Kidney epithelial cell (primary cell): ENCODE measurements at places on chromosomes 12 and 14.

GRCh38 chr12:25995906-25996305, 37.4 kb downstream of the RASSF8 start:
- DNase-seq = no peak

GRCh38 chr14:61765225-61765943, 3.2 kb downstream of the SNAPC1 start:
- DNase-seq = no peak

DNA sequence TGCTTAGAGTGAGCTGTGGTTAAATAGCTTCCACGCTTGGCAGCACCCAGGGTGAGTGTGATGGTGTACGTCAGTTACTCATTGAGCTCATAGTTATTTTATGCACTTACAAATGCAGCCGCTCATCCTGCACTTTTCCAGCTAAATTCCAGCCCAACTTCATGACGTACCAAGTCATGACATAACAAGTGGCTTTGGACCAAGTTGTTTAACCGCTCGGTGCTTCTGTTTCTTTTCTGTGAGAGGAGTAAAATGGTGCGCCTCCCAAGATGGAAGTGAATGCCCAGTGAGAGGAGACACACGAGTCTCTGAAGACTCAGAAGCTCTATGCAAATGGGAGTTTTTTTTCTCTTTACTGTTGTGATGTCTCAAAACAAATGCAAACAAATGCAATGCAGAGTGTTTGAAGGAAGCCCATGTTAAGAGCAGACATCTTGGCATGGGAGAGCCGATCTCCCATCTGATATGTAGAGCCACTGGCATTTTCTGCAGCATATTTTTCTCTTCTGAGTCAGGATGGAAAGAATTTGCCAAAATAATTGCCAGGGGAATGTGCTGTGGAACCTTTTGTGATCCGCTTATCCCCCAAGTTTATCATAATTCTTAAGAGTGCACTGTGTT, 72.2 kb downstream of the FBXW8 start:
- peak; percentile 74 for DNase-seq

- no peak for DNase-seq
Observed at GRCh38 chr12:82461836-82462235, 103.5 kb downstream of the METTL25 start.

- peak; percentile 19 for DNase-seq
Observed at GRCh38 chr12:44357494-44357893, 518.6 kb downstream of the NELL2 start.

- DNase-seq = no peak
Observed at GRCh38 chr12:89259821-89260220, 92.5 kb downstream of the DUSP6 start.
